ENCODE measurements at places on chromosomes 6 and 20. TPM values are rescaled to one million over a fixed set of nuclear protein-coding genes. Genes with fewer than 3 reads are reported as not detected.

GRCh38 chr20:51456511-51457509 is 85.7 kb downstream of the NFATC2 start:
- DNase-seq = peak; percentile 94

DNA sequence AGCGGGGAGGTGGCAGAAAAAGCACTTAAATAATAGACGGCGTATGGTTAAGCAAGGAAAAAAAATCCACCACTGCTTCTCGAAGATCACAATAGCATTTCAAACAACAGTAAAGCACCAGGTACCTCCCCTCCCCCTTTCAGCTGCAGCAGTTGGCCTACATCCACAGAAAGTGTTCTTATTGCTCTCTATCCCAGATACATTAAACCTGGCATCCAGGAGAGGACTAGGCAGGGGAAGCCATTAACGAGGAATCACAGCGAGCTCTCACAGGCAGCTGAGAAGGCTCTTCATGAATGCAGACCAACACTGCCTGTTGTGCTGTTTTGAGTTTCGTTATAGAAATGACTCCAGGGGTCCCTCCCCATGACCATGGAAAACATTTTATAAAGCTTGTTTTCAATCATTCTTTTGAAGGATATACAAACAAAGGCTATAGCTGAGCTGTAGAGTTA is 11.8 kb downstream of the FYN start:
- DNase-seq = no peak

GRCh38 chr6:138157986-138158638 is 3.6 kb upstream of the ARFGEF3 start:
- DNase-seq = no peak

- DNase-seq = no peak
Observed at GRCh38 chr6:1244941-1245340, 67.0 kb upstream of the FOXQ1 start.

DNA sequence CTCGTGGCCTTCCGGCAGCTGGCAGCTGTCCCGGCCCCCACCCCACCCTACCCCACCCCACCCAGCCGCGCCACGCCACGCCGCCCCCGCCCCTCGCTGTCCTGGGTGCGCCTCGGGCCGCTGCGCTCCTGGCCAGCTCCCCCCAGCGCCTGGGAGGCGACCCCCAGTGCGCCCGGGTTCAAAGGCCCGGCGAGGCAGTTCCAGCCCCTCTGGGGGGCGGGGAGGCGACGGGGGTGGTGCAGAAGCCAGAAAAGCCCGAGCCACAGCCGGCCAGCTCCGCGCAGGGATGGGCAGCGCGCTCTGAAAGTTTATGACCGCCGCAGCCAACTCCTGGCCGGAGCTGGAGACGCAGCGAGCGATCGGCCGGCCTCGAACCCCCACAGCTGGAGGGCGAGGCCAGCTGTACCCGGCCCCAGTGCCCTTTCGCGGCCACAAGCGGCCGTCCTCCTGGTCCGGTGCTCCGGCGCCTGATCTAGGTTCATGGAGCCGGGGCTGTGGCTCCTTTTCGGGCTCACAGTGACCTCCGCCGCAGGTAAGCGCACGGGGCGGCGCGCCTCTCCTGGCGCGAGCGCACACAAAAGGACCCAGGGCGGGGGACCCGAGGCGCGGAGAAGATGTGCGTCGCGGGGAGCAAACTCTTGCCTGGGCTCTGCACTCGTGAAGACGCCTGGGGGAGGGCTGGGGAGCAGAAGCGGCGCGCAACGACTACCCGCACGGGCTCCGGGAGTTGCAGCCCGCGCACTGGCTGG is at the start of gene EDN3:
TSS of gene EDN3 (plus strand) at position 279 of the 749 bp plus-strand sequence. CDS start at position 481, 202 bp downstream.
- no peak for DNase-seq

GRCh38 chr20:237489-237888 is 10.4 kb downstream of the DEFB129 start:
- DNase-seq = no peak

The GSTA3 gene
- polyA plus RNA-seq = not detected

The LIME1 gene
- 1.5 TPM for polyA plus RNA-seq

The LINC00237 gene
- polyA plus RNA-seq = not detected
